Fibroblast of mammary gland (primary cell): ENCODE measurements at places on chromosomes 4 and X.

DNA sequence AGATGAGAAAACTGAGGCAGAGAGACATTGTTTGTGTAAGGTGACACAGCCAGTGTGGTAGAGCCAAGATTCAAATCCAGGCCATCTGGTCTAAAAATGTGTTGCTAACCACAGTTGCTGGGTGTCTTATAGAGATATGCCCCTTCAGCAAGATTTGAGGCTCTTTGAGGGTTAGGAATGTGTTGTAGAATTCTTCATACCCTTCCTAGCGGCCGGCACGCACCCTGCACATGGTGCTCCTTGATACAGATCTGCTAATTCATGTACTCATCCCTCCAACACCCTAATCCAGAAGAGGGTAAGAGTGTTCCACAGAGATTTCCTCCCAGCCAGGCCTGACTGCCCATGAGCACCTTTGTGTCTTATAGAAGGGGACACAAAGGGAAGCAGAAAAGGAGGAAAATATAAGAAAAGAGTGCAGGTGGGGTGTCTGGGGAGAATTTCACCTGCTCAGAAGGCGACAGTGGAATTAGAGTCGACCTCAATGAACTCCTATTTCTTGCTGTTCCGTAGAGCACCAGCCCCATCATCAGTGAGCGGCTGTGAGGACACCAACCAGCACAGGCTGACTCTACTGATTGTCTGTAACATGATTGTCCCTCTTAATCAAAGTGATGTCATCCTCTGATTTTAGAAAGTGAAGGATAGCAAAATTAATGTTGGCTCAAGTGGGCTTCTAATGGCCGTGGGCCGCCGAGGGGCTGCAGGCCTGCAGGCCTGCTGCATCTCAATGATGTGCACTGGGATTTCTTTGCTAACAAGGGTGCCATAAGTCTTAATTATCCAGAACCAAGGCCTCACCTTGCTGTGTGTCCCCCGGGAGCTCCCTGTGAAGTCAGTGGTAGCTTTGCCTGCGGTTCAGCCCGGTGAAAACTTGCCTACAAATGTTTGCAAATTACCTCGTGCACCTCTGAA is 24.2 kb upstream of the SMIM20 start:
- no peak for DNase-seq

- DNase-seq: no peak
Observed at GRCh38 chr4:164081801-164082200, 587.3 kb downstream of the TMA16 start.

DNA sequence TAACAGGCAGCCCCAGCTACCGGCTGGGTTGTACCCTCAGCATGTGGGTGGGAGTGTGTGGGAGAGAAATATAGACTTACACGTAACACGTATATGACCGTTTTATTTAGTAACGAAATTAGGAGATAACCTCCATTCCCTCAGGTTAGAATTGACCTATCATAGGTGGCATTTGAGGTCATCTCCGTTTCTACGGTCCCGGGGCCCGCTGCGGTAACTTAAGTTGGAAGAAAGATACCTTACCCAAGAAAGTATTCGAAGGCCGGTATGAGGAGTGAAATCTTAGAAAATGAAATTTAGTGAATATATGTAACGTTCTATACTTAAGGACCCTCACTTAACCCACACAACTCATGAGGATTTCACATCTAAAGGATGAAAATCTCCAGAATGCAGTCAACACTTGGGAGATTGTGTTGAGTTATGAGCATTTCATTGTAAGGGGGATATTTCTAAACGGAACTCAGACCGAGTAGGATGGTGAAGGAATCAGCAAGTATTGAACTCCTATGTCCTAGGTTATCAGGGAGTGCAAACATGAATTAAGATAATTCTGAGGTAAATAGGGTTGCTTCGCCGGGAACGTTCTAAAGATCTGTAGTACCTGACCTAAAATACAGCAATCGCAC is 891 bp downstream of the CISD2 start:
- DNase-seq: no peak

DNA sequence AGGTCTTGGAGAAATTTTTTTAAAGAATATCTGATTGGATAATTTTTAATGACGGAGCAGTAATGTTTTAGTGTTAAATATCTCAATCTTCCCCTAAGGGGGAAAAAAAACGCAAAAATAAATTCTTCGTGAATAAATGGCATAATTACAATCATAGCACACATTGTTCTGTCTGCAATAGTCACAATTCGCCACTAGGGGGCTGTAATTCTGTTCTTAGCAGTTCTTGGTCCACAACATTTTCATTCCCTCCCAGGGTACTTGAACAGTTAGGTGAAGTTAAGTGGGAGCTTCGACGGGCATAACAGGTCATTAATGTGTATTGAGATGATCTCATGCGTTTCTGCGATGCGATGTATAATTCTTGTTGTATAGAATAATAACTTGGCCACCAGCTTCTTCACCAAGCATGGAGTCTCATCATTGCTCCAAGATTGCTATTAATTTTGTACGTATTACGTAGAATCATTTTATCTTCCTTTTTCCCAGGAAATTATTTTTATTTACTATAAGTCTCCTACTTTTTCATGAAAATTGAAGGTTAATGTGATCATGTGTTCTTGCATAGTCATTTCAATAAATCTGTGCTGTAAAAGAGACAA is 27.2 kb downstream of the HTR2C start:
- peak; percentile 63 for DNase-seq

DNA sequence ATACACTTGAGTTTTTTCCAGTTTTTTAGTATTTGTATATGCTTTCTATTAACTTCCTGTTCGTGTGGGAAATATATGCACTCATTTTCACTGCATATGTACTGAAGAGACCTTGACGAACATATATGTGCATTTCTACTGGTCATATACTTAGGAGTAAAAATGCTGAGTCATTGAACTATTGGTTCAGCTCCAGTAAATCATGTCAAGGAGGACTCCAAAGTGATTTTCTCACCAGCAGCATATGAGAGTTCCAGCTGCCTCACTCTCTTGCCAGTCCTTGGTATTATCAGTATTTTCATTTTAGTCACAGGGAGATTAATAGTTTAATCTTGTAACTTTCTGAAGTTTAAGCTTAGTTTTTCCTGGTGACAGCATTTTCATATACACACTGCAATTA is 2750.2 kb downstream of the ARAP2 start:
- peak; percentile 19 for DNase-seq

DNA sequence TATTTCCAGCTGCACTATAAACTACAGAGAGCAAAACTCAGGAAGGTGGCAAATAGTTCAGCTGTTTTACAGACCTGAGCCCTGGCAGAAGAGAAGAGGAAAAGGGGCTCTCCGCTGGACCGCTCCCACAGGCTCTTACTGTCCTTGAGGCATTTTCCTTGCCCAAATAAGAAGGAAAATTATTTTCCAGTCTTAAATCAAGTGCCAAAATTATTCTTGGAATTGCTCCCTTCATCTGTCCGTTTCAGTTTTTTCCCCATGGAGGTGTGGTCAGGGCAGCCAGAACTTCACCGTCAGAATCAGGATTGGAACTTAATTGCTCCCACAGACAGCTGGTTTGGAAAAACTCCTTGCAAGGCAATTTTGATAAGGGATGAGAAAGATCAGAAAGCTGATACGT is 35.2 kb upstream of the SPINK2 start:
- no peak for DNase-seq

GRCh38 chrX:118730500-118731247 is 3.3 kb downstream of the IL13RA1 start:
- DNase-seq: peak; percentile 93

DNA sequence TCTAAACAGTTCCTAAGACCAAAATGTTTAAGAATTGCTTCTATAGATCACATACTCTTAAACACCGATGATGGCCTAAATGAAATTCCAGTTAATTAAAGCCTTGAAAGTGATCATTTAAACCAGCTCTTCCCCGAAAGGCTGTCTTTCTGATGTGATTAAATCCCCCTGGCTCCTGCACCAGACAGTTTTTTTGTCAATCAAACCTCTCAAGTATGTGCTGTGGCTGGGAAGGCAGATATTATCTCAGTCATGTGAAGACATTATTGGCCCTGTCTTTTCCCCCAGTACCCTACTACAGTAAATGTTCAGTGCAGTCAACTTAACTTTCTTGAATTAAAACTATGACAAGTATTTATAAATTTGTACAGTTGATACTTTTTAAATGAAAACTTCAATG is 121.0 kb upstream of the MYOZ2 start:
- DNase-seq: no peak

DNA sequence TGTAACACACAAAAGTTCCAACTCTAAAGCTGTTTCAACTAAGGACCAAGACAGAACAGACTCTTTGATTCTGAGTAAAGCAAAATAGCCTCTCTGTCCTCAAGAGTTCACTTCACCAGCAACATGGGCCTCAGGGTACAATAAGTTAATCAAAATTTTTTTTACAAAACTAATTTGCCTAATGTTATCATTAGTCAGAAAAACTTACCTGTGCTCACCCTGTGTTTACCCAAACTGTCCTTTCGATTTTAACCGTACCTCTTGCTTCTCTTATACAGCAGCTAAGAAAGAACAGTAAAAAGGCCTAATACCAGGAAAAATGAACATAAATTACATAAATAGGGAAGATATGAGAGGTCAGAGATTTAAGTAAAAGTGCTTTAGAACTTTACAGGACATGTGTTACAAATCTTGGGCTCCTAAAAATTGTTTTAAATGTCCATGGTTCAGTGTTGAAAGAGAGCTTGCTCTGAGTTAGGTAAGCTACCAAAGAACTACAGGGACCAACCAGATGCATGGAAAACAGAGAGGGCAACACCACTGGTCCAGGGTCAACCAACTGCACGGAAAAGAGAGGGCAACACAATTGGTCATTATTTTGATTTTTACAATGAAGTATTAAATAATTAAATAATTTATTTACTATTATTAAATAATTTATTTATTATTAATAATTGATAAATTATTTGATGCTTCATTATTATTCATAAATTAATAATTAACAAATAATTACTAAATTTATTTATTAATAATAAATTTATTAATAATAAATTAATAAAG is 73.1 kb downstream of the FAT1 start:
- no peak for DNase-seq

DNA sequence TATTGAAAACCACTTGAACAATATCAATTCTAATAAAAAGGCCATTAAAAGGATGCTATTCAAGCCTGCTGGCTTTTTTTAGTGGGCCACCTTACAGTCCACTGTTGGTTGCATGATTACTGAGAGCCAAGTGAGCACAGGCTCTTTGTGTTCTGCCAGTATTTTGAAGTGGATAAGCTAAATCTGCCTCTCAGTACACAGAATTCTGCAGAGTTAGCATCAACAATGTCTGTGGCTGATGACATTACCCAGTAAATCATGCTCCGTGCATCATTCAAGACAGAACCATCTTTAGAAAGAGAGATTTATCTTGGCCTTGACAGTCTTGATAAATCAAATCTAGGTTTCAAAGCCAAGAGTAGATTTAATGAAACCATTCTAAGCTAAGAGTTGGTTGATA is 119.0 kb upstream of the GNPDA2 start:
- DNase-seq: no peak

DNA sequence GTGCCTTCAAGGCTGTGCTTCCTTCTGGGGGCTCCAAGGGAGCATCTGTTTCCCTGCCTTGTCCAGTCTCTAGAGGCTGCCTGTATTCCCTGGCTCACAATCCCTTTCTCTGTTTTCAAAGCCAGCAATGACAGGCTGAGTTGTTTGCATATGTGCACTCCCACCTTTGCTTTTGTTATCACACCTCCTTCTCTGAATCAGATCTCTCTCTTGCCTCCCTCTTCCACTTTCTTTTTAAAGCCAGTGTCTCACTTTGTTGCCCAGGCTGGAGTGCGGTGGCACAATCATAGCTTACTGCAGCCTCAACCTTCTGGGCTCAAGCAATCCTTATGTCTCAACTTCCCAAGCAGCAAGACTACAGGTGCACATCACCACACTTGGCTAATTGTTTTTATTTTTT is 37.1 kb upstream of the LEF1 start:
- no peak for DNase-seq

DNA sequence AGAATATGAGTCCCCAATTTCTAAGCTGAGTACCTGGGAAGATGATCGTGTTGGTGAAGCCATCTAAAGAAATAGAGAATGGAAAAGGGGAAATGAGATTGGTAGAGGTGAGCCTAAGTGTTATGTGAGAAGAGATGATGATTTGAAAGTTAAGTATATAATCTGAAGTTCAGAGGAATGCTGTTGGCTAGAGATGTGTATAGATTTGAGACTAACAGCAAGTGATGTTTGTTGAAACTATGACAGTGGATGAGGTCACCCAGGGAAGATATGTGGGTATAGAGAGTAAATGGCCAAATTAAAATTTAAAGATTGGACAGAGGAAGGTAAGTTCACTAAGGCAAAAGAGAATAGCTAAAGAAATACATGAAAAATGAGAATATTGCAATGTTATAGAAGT is 324.2 kb downstream of the MAPK10 start:
- DNase-seq: peak; percentile 39

DNA sequence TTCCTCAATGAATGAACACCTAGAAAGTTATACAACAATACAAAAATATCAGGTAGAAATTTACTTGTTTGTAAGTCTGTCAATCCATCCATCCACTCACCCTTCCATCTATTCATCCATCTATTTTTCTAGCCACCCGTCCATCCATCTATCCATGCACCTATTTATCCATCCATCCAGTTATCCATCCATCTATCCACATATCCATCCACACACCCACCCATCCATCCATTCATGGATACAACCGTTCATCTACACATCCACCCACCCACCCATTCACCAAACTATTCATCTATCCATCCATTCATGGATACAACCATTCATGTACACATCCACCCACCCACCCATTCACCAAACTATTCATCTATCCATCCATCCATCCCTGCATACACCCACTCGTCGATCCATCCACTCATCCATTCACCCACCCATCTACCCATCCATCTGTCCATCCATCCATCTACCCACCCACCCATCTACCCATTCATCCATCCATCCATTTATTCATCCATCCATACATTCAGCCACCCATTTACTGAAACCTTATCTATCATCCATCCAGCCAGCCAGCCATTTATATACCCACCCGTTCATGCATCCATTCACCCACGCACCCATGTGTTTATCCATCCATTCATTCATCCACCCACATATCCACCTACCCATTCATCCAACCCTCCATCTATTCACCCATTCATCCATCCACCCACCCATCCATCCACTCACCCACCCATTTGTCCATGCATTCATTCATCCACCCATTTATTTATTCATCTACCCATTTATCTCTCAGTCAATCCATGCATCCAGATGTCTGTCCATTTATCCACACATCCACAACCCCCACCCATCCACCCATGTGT is 10.4 kb upstream of the CD99 start:
- no peak for DNase-seq

DNA sequence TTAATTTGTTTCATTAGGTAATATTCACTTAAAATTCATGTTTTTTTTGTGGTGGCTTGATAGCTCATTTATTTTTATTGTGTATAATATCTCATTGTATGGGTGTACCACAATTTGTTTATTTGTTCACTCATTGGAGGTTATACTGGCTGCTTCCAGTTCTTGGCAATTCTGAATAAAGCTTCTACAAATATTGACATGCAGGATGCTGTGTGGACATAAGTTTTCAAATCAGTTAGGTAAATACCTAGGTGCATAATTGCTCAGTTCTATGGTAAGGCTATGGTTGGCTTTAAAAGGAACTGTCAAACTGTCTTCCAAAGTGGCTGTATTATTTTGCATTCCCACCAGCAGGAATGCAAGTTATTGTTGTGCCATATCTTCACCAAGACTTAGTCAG is 504.5 kb upstream of the GALNTL6 start:
- DNase-seq: no peak

GRCh38 chrX:143165778-143166177 is 140.1 kb downstream of the SPANXN4 start:
- no peak for DNase-seq
